ENCODE measurements at places on chromosomes 1 and 21. TPM values are rescaled to one million over a fixed set of nuclear protein-coding genes. Genes with fewer than 3 reads are reported as not detected.
A peak's percentile ranks its signal among the peaks of the same experiment; 100 is the strongest.

- H3K4me3 ChIP-seq = no peak overlapping the region
- no peak for DNase-seq
- H3K27ac ChIP-seq = no peak overlapping the region
- no peaks in the 10 kb centered on the region for H3K27me3 ChIP-seq
- peaks cover 27% of the 10 kb centered on the region for H3K4me1 ChIP-seq
These were observed 54.9 kb upstream of the AJAP1 start for GRCh38 chr1:4599521-4599920.

GRCh38 chr1:206722751-206723461, 38.2 kb downstream of the MAPKAPK2 start:
- H3K4me1 ChIP-seq = peaks cover 66% of the 10 kb centered on the region
- no peaks in the 10 kb centered on the region for H3K27me3 ChIP-seq
- no peak overlapping the region for H3K27ac ChIP-seq
- H3K36me3 ChIP-seq = no peaks in the 10 kb centered on the region

Gene RNF220
- total RNA-seq = 96.9 TPM

GRCh38 chr21:28690196-28690595, 302.5 kb downstream of the LTN1 start:
- DNase-seq = no peak
- no peaks in the 10 kb centered on the region for H3K36me3 ChIP-seq
- peaks cover 7% of the 10 kb centered on the region for H3K4me1 ChIP-seq
- no peak overlapping the region for H3K27ac ChIP-seq

DNA sequence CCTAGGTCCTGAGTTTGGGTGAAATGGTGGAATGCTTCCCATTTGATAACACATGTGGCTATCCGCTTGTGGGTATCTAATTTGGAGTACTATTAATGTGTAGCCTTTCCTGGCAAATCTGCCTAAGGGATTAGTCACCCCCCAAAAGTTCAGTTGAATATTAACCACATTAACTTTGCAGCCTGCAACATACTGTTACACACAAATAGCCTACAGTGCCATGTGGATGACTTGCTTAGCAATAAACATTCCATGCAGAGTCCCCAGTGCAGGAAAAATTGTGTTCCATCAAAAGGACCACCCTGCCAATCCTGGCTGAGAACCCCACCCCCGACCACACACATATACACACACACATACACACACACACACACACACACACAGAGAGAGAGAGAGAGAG, 303.3 kb upstream of the ESRRG start:
- no peak for DNase-seq
- no peaks in the 10 kb centered on the region for H3K27me3 ChIP-seq
- H3K4me3 ChIP-seq = no peak overlapping the region
- no peak overlapping the region for H3K27ac ChIP-seq

Gene ECM1
- 11.3 TPM for total RNA-seq

Gene CLEC20A
- total RNA-seq = not detected

- no peaks in the 10 kb centered on the region for H3K27me3 ChIP-seq
- H3K36me3 ChIP-seq = no peaks in the 10 kb centered on the region
- H3K27ac ChIP-seq = no peak overlapping the region
- no peak overlapping the region for H3K4me3 ChIP-seq
- H3K4me1 ChIP-seq = no peaks in the 10 kb centered on the region
These were observed 99.3 kb downstream of the FMN2 start for GRCh38 chr1:240190881-240191401.

Gene CNIH3
- 1.9 TPM for total RNA-seq

DNA sequence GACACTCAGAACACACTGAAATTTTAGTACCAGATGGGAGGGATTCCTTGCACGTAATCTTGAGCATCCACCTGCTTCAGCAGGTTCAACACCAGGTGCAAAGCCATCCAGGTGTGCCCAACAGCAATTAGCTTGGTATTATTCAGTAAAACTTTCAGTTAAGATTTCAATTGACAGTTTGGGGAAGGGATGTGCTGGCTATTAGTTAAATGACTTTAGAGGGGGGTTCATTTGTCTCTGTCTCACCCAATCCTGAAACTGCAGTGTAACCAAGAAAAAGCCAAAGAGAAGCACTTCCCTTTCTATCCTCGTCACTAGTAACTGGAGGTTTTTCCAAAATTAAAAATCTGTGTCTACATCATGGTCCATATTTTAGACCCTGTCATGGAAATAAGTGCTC, 90.9 kb downstream of the PIK3R3 start:
- H3K36me3 ChIP-seq = no peaks in the 10 kb centered on the region
- no peak for DNase-seq
- H3K27ac ChIP-seq = peak overlapping the region; percentile 68

Gene HSPB7
- total RNA-seq = 4.0 TPM

Gene SPRR5
- not detected for total RNA-seq

DNA sequence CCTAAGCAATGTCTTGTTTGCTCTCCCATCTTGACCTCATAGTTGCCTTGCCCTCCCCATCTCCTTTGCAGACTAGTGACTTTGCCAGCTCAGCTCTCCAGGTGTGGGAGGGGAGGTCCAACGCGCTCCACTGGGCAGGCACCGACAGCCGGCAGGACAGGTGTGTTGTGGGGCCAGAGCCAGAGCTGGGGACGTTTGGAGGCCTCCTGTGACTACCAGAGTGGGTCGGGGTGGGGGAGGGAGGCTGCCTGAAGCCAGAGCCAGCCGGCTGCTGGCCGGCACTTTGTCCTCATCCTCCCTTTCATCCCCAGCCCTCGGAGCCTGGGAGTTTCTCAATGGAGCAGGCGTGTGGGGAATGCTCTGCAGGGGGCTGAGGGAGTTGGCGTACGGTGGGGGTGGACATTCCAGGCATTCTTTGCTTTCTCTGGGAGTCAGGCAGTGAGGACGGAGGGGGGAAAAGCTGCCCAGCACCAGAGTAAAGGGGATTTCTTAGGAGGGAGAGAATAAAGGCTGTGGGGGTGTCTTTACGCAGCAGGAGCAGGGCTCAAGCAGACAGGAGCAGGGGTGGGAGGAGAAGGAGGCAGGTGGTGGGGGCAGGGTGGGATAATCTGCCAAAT, 20.2 kb downstream of the NUAK2 start:
- peak overlapping the region; percentile 97 for H3K27ac ChIP-seq
- peaks cover 48% of the 10 kb centered on the region for H3K4me1 ChIP-seq
- H3K27me3 ChIP-seq = no peaks in the 10 kb centered on the region

Gene TMEM200B
- 1.9 TPM for total RNA-seq

Gene BMP8B
- total RNA-seq = 15.4 TPM

Gene LCE1A
- total RNA-seq = not detected

GRCh38 chr21:15557925-15558324, 171.9 kb upstream of the USP25 start:
- H3K27ac ChIP-seq = no peak overlapping the region
- no peaks in the 10 kb centered on the region for H3K4me1 ChIP-seq
- no peaks in the 10 kb centered on the region for H3K36me3 ChIP-seq
- no peak for DNase-seq
- H3K27me3 ChIP-seq = no peaks in the 10 kb centered on the region

GRCh38 chr1:29171089-29171488, 10.6 kb downstream of the SRSF4 start:
- H3K27ac ChIP-seq = no peak overlapping the region
- peaks cover 38% of the 10 kb centered on the region for H3K4me1 ChIP-seq
- DNase-seq = no peak
- no peaks in the 10 kb centered on the region for H3K27me3 ChIP-seq

Gene GBP5
- 2.4 TPM for total RNA-seq

DNA sequence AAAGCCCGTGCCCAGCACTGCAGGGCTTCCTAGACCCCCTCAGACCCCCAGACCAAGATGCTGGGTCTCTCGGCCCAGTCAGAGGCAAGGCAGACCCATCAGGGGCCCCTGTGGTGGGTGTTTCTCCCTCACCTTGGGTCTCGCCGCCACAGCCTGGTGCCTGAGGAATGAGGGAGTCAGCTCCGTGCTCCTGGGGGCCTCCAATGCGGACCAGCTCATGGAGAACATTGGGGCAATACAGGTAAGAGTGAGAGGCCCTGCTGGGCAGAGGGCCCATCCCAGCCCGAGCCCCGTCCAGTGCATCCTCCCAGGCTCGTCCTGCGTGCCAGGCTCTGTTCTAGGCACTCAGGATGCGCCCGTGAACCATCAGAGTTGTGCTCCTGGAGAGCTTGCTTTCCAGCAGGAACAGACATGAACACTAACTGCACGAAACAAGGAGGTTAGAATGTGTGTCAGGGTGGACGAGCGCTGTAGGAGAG, 51.5 kb downstream of the KCNAB2 start:
- H3K4me1 ChIP-seq = no peaks in the 10 kb centered on the region
- no peak for DNase-seq
- no peak overlapping the region for H3K27ac ChIP-seq
- H3K4me3 ChIP-seq = no peak overlapping the region
- H3K27me3 ChIP-seq = no peaks in the 10 kb centered on the region

DNA sequence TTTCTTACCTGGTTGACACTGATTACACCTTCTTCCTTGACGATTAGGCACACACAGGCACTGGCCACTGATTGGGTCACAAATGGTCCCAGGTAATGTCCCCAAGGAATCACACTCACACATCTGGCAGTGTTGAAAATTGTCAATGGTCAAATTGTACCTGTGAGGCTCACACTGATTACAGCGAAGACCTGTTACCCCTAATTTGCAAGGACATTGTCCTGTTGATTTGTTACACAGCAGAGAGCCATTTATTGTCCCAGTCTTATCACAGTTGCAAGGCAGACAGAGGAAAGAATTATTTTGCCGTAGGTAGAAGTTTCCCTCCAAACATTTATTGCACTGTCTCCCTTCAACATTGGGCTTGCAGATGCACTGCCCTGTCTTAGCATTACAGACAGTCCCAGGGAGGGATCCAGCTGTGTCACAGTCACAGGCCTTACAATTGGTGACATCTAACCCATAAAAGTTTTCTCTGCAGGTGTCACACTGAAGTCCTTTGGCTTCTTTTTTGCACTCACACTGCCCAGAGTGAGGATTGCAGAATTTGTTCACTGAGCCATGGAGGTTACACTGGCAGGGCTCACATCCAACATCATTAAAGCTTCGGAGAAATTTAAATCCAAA, 176.6 kb downstream of the USH2A start:
- no peak overlapping the region for H3K4me3 ChIP-seq
- no peaks in the 10 kb centered on the region for H3K36me3 ChIP-seq
- DNase-seq = no peak
- no peak overlapping the region for H3K27ac ChIP-seq
- no peaks in the 10 kb centered on the region for H3K27me3 ChIP-seq

Gene EFCAB7
- total RNA-seq = 11.4 TPM

Gene OR2L5
- total RNA-seq = not detected

Gene SLC44A5
- 0.13 TPM for total RNA-seq

Gene ASAP3
- 74.7 TPM for total RNA-seq

Gene ANXA9
- 10.3 TPM for total RNA-seq

DNA sequence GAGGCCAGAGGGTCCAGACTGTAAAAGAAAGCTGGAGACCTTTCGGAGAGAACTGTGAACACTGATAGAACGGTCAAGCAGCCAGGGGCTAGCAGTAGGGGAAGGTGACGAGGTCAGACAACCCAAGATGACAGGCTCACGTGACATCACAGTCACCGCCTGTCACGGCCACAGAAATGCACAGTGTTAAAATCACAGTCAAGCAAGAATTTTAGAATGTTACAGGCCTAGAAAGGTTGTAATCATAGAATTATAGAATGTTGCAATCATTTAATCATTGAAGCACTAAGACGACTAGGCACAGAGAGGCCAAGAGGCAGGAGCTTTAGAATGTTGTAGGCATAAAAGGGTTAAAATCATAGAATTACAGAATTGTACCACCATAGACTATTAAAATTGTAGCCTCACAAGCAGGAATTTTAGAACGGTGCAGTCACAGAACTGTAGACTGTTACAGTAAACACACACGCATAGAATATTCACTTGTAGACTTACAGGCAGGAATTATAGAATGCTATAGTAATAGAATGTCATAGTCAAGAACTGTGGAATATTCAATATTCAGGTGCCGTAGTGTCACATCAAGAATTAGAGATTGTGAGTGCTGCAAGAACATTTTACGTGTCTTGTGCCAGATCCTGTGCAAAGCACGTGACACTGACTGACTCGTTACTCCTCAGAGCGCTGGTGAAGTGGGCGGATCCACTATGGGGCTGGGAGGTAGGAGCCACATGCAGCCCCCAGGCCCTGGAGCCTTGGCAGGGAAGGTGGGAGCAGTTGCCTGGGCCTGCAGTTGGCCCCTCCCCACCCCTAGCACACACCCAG, 118.1 kb downstream of the EPHB2 start:
- no peaks in the 10 kb centered on the region for H3K36me3 ChIP-seq
- peak overlapping the region; percentile 92 for H3K27ac ChIP-seq
- H3K27me3 ChIP-seq = no peaks in the 10 kb centered on the region
- peaks cover 61% of the 10 kb centered on the region for H3K4me1 ChIP-seq
- H3K4me3 ChIP-seq = no peak overlapping the region

Gene IL24
- total RNA-seq = not detected

Gene TSPEAR
- 0.27 TPM for total RNA-seq

DNA sequence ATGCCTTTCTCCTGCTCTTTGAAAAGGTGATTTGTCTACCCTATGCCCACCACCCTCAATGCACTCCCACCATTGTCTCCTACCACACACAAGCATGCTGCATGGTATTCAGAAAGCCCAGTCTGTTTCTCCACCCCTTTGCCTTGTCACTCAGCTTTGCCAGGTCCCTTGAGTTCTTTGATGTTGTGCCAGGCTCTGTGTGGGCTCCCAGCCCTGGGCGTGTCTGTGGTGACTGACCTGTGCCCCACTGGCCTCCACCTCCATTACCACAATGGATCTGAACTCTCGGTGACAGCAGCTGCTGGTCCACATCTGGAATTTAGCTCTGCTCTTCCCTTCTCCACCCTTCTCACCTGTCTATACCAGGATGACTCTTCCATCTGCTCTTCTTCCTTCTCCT, 34.9 kb downstream of the ATP2B4 start:
- no peaks in the 10 kb centered on the region for H3K27me3 ChIP-seq
- no peak overlapping the region for H3K4me3 ChIP-seq
- H3K36me3 ChIP-seq = no peaks in the 10 kb centered on the region
- DNase-seq = peak; percentile 65

DNA sequence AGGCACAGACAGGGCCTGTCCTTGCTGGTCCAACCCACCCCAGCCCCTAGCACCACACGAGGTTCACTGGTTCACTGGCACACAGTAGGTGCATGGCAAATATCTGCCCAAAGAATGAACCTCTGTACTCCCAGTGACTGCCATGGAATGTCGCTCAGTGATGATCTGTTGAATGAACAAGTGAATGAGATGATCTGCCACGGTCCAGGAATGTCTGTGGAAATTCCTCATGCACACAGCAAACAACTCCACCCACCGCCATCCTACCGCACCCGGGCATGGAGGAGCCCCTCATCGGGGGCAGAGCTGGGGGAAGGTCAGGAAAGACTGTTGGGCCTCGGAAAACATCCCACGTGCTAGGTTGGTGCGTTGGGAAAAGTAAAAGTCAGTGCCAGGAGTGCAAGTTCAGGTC, 1.7 kb downstream of the HSPG2 start:
- peak overlapping the region; percentile 98 for H3K27ac ChIP-seq
- no peaks in the 10 kb centered on the region for H3K36me3 ChIP-seq
- no peak for DNase-seq
- H3K4me3 ChIP-seq = no peak overlapping the region

Gene CHIA
- not detected for total RNA-seq

GRCh38 chr1:228267962-228268880, 60.4 kb downstream of the OBSCN start:
- no peak for DNase-seq
- H3K27ac ChIP-seq = no peak overlapping the region
- no peaks in the 10 kb centered on the region for H3K4me1 ChIP-seq
- H3K36me3 ChIP-seq = no peaks in the 10 kb centered on the region

Gene CNN3
- total RNA-seq = 257 TPM

Measured in thyroid gland (tissue), 4 donors.